ENCODE measurements at places on chromosomes 13 and 19.
A peak's percentile ranks its signal among the peaks of the same experiment; 100 is the strongest.

- no peak for DNase-seq
These were observed 71.6 kb downstream of the KL start for GRCh38 chr13:33087790-33088189.

DNA sequence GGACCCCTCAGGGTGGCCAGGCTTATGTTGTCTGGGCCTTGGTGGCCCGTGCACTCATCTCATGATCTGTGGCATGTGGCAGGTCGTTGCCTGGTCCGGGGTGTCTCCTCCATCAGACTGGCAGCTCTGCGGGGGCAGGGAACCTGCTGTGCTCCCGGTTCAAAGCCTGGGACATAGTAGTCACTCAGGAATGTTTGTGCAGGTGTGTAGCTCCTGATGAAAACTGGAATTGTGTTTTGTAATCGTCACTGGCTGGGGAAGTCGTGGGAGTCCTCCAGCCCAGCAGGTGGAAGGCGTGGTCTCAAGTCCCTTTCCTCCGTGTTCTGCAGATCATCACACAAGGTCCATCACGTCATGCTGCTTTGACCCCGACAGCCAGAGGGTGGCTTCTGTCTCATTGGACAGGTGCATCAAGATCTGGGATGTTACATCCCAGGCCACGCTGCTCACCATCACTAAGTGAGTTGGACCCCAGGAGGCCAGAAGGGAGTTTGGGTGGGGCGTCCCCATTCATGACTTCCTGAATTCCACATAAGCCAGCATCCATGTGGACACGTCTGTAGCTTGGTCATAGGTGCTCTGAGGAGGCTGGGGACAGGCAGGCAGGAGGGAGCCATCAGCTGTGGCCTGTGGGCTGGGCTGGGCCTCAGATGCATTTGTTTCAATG is 19.1 kb downstream of the WDR88 start:
- no peak for DNase-seq

- no peak for DNase-seq
These were observed 186.6 kb upstream of the SLITRK6 start for GRCh38 chr13:85985797-85986196.

DNA sequence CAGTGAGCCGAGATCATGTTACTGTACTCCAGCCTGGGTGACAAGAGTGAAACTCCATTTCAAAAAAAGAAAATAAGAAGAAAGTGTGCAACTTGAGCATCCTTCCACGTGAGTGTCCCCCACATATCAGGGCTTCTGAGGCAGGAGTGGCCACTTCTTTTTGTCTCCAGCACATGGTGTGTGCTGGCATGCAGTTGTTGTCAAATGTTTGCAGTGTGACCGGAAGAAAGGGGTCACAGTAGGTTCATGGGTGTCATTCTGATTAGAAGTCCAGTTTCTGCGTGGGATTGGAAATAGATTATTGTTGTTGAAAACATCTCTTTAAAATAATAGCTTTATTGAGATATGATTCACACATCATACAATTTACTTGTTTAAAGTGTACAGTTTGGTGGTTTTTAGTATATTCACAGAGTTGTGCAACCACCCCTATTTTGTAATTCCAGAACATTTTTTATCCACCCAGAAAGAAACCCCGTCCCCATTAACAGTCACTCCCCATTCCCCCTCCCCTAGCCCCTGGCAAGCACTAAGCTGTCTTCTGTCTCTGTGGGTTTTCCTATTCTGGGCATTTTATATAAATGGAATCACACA is 2.2 kb downstream of the CRTC1 start:
- DNase-seq = no peak

GRCh38 chr13:71879129-71879535 is 12.1 kb upstream of the DACH1 start:
- no peak for DNase-seq

- no peak for DNase-seq
These were observed 427 bp downstream of the PLPPR3 start for GRCh38 chr19:821231-821824.

GRCh38 chr19:9171393-9171991 is 7.3 kb upstream of the OR7D2 start:
- DNase-seq = no peak

- DNase-seq = no peak
These were observed 1551.9 kb downstream of the EFNB2 start for GRCh38 chr13:104983601-104984000.

GRCh38 chr13:50226515-50227155 is 211.4 kb downstream of the KCNRG start:
- DNase-seq = no peak

DNA sequence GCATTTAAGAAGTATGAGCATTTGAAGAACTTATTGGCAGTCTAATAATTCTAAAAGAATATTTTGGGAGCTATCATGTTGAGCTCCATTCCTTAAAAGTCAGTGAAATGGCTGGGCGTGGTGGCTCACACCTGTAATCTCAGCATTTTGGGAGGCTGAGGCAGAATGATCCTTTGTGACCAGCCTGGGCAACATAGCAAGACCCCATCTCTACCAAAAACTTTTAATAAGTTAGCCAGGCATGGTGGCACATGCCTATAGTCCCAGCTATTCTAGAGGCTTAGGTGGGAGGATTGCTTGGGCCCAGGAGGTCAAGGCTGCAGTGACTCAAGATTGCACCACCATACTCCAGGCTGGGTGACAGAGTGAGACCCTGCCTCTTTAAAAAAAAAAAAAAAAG is 8.0 kb downstream of the COG6 start:
- DNase-seq = no peak

GRCh38 chr19:3573858-3574637 is 1.3 kb downstream of the HMG20B start:
- peak; percentile 82 for DNase-seq

Measured in stimulated activated CD4-positive, alpha-beta T cell treated with anti-CD3 and anti-CD28 coated beads, Interleukin-4, amount 100 ng/mL, for 24 hours (primary cell).